Central memory CD4-positive, alpha-beta T cell (primary cell): ENCODE measurements at places on chromosomes 5 and 9.

GRCh38 chr5:74059706-74060105 lies 433.7 kb downstream of the ARHGEF28 start:
- DNase-seq: no peak

DNA sequence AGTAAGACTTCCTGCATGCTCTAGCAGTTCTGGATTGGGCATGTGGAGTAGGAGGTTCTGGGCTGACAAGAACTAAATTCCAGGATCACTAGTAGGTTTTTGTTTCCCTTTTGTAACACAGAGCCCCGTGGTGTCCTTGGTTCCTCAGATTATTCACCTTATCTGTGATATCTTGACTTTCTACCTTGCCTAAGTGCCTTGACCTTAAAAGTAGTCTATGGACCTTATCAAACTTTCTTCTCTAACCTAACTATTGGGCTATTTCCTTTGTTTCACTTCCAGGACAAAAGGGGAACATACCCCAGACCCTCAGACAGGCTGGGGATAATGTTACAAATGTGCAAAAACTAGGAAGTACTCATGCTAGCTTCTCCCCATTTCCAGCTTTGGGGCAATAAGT lies 595.3 kb downstream of the PSAT1 start:
- no peak for DNase-seq

DNA sequence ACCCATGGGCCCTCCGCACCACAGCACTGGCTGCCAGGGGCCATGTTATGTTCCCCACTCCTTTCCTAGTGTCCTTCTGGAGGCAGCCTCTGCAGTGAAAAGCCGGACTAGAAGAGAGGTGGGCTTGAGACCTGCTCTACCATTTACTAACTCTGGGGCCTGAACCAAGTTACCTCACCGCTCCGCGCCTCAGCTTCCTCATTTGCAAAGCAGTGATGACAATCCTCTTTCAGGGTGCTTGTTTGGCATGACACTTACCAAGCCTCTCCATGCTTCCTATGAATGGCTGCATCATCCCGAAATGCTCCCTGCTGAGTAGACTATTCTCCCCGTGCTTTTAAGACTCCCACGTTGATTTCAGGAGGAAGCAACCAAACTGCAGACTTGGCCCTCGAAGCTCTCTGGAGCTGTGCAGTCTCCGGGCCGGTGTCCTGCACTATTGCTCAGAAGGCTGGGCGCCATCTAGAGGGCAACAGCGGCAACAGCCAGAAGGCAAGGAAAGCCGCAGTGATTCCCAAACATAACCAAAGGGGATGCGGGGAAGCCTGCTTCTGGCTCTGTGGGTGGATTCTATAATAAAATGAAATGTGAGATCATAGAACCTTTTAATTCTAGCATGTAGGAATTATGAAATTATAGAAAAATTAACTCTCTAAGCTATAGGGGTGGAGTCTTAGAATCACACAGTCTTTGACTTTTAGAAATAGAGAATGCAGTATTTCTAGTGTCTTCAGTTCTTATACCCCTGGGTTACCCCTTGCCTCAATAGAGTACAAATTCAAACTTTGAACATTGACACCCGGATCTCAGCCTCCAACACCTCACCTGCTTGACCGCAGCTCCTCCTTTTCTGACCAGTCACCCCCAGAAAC lies 599.8 kb upstream of the BRINP1 start:
- DNase-seq: no peak

GRCh38 chr5:14252793-14253192 lies 109.7 kb downstream of the TRIO start:
- no peak for DNase-seq

- no peak for DNase-seq
Observed at GRCh38 chr9:88811511-88811910, 179.8 kb upstream of the S1PR3 start.

GRCh38 chr9:25864509-25864908 lies 186.3 kb upstream of the TUSC1 start:
- DNase-seq: no peak
